Activated CD4-positive, alpha-beta T cell treated with anti-CD3 and anti-CD28 coated beads for 24 hours (primary cell): ENCODE measurements at places on chromosomes 1 and 21.
A peak's percentile ranks its signal among the peaks of the same experiment; 100 is the strongest.

DNA sequence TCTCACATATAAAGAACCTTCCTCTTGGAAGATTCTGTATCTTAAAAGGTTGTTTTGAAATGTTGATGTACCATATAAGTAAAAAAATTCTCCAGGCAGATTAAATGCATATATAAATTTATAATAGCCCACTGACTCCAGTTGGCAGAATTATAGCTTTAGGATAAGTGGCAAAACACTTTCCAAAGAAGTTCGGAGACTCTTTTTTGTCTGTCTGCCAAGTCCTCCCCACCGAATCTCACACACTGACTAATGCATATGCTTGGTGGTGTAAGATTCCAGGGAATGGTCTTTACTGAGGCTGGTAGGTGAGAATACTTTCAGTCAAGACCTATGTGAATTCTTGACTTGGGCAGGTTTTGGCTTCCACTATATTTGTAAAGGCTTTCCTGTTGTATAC, 724.3 kb upstream of the CXADR start:
- no peak for DNase-seq

DNA sequence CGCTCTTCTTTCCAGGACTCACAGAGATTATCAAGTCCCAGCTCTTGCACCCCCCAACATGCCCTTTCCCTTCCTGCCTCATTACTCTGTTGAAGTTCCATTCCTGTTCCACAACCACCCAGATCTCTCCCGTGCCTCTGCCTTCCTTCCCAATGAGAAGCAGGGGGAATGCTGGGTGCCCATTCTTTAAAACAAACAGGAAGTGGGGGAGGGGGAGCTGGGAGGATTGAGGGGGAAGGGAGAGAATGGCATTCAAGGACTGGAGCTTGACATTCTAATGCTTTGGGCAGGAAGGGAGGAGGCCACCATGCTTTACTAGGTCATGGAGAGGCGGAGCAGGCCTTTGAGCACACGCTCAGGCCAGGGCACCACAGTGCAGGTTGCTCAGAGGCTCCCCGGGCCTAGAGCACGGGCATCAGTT, 150.3 kb upstream of the IRF2BP2 start:
- no peak for DNase-seq

- no peak for DNase-seq
Measured at GRCh38 chr21:28111151-28111619, 881.5 kb downstream of the LTN1 start.

GRCh38 chr1:155910621-155911121, 478 bp downstream of the RIT1 start:
- DNase-seq = no peak

- no peak for DNase-seq
Measured at GRCh38 chr1:27086026-27086425, 68.9 kb downstream of the SLC9A1 start.

GRCh38 chr1:102726417-102726816, 381.9 kb downstream of the COL11A1 start:
- no peak for DNase-seq

DNA sequence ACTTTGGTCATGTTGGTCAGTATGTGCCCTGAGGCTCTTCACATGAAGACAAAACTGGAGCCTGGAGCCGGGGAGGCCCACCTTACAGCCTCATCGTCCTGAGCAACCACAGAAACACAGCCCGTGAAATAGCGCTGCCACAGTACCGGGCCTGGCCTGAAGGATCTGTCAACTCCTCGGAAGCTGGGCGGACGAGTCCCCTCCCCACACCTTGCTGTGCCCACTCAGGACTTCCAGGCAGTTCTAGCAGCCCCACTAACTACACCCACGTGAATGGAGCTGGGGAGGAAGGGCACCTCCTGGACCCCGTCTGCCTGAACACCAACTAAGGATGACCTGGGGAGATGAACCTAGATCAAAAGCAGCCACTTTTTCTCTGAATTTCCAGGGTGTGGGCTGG, 24.7 kb downstream of the SDE2 start:
- DNase-seq = no peak

- no peak for DNase-seq
Measured at GRCh38 chr1:157419845-157420542, 132.3 kb downstream of the FCRL5 start.

GRCh38 chr1:14678011-14678638, 79.6 kb downstream of the KAZN start:
- DNase-seq = no peak

DNA sequence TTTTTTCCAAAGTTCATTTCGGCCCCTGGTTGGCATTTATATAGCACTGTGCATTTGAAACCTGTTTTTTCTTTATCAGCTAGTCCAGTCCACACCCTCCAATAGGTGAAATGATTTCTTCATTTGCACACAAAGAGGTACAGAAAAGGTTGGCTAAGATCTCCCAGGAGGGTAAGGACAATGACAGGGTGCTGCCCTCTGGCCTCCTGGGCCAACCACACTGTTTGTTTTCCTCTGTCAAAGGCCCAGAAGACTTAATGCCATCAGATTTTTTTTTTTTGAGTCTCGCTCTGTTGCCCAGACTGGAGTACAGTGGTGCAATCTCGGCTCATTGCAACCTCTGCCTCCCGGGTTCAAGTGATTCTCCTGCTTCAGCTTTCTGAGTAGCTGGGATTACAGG, 70.1 kb upstream of the EFHD2 start:
- DNase-seq = no peak

GRCh38 chr21:17514124-17514845, 1.4 kb downstream of the CXADR start:
- DNase-seq = no peak

GRCh38 chr1:92123868-92124267, 43.7 kb downstream of the BTBD8 start:
- no peak for DNase-seq

DNA sequence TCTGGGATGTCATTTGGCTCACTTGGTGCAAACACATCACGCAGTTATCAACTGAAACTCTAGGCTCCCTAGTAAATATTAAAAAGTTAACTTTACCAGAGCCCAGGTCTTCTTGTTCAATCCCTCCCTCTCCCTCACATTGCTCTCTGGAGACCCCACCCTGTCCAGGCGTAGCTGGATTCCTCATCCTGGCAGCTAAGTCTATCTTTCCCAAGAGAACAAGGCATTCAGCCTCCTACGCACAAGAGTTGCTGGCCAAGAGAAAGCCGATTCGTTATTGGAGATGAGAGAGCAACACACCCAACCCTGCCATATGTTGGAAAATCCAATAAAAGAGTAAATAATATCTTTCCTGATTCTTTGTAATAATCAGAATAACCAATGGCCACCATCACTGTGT, 117.9 kb downstream of the SLC30A10 start:
- no peak for DNase-seq

DNA sequence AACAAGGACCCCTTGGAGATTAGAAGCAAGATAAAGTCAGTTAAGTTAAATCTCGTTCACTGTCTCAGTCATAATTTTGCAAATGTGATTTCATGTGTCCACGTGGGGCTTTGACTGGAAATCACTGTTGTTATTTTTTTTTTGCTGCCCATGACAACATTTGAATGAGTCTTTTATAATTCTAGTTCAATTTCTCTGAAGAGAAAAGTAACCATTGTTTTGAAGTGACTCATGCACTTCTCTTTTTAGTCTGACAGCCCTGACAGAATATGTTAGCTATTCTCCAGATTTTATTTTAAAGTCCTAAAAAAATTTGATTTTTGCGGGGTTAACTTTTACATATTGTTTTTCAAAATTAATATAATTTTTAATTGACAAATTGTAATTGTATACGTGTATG, 30.7 kb upstream of the NLRP3 start:
- no peak for DNase-seq

GRCh38 chr21:36320421-36321324, 676 bp downstream of the MORC3 start:
- no peak for DNase-seq

GRCh38 chr1:17287130-17287776, 20.7 kb upstream of the PADI4 start:
- DNase-seq = no peak

- DNase-seq = no peak
Measured at GRCh38 chr21:15627823-15628222, 102.0 kb upstream of the USP25 start.

- DNase-seq = no peak
Measured at GRCh38 chr1:245500546-245500945, 345.8 kb downstream of the KIF26B start.

DNA sequence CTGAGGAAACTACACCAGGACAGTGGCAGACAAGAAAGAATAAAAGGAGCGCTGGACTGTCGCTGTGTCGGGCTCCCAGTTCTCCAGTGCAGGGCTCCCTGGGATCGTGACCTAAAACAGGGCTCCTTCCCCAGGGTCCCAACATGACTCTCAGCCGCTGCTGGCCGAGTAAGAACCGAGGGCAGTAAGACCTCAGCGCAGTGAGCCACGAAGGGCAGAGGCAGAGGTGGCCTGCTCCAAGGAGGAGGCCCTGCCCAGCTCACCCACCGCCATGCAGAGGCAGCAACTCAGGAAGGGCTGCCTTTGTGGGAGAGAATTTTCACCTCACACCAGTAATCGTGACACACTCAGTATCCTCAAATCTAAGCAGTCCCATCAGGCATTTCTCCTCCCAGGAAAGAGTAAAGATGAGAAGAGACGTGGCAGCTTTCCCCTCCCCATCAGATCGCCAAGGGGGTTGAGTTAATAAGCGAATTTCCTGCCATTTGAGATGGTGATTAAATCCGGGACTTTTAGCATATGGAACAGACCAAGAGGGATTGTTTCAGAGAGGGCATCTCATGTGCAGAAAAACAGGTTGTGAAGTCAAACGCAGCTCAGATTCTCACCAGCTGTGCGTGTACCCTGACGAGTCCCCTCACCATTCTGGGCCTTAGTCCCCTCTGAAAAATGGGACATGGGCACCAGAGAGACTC, 19.8 kb upstream of the ARTN start:
- no peak for DNase-seq

DNA sequence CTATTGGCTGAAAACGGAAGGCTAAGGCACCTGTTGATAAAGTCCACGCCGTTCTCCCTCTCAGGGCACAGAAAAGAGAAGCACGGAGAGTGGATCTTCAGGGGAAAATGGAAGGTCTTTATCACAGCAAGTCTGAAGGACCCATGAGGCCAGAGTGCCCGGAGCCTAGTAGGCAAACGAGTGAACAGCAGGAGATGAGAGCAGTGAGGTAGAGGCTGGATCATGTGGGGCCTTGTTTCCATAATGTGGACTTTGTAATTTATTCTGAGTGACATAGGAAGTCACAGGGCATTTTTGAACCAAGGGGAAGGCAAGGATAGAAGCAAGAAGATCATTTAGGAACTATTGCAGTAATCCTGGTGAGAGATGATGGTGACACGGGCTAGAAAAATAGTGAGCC, 287.2 kb upstream of the NRIP1 start:
- no peak for DNase-seq

DNA sequence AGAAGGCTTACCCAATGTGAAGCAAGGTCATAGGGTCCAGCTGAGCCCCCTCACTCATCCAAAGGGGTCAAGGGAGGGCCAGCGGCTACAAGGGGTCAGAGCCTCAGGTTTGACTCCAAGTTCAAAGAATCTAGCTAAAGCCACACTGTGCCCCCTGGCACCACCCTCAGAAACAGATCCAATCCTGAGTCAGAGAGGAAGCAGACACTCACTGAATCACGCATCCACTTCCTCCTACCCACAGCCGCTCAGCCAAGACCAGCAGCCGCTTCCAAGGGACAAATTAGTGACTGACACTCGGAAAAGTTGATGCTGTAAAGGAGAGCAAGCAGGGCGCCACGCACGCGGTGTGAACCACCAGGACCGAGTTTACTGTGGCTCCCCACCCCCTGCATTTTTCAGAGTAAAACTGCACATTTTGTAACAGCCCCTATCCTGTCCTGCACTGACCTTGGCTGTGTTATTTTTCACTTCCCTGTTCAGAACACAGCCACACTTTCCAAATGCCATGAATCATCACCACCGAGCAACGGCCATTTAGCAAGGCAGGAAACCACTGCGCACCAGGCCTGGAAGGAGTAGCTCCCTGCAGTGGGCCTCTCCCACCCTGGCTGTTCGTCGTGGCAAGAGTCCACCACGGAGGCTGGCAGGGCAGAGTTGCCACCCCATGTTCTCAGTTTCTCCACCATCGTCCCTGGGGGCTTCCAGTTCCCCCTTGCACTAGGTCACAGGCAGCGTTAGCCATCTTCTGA, 147.8 kb downstream of the TOMM20 start:
- DNase-seq = peak; percentile 72

- no peak for DNase-seq
Measured at GRCh38 chr1:208272713-208273112, 28.5 kb upstream of the PLXNA2 start.

- no peak for DNase-seq
Measured at GRCh38 chr1:207844371-207844770, 66.6 kb downstream of the CD34 start.

- no peak for DNase-seq
Measured at GRCh38 chr1:157198619-157199420, 60.6 kb upstream of the ETV3 start.

GRCh38 chr1:115176189-115176588, 86.9 kb upstream of the TSPAN2 start:
- DNase-seq = no peak

GRCh38 chr1:111739194-111739924, at the start of gene INKA2:
Gene INKA2, minus strand, starts transcription at chr1:111739395. Its CDS starts 153 bp downstream, at chr1:111739242.
- peak; percentile 56 for DNase-seq

GRCh38 chr1:53715478-53715877, 23.5 kb downstream of the GLIS1 start:
- DNase-seq = peak; percentile 10

GRCh38 chr21:32372755-32373154, 20.1 kb downstream of the URB1 start:
- DNase-seq = no peak
